ENCODE measurements at places on chromosomes 13 and 19. TPM values are rescaled to one million over a fixed set of nuclear protein-coding genes. Genes with fewer than 3 reads are reported as not detected.

DNA sequence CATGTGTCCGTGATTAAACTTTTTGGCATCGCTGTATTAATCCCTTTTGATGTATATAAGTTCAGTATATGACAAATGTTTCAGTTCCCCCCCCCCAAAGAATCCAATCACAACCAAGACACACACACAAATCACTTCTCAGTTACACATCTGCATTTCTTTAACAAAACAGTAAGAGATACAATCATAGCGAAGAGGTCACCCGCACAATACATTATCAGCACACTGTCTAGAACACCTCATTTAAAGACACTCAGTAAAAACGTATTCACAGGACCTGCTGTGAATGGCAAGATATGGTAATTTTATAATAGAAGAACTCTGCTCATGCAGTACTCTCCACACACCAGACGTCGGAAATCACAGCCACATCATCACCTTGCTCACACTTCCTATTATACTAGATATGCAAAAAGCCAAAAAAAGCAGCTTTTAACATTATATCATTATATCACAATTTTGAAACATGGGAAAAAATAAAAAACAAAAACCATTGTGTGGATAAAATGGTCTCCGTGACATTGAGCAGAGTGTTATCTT lies 71.4 kb upstream of the XPO4 start:
- DNase-seq, result no peak

GRCh38 chr13:95391362-95391761 lies 90.1 kb upstream of the ABCC4 start:
- no peak for DNase-seq

GRCh38 chr19:1062387-1063029 lies 4.5 kb upstream of the ARHGAP45 start:
- DNase-seq, result no peak

Gene ZNF433
- polyA plus RNA-seq, result 6.0 TPM

Gene VAV1
- 4.2 TPM for polyA plus RNA-seq
